ENCODE measurements at places on chromosomes 1 and 21.

GRCh38 chr1:204466416-204467405 lies 27.9 kb downstream of the PIK3C2B start:
- DNase-seq: no peak

GRCh38 chr1:168833362-168833761 lies 104.4 kb upstream of the DPT start:
- DNase-seq: no peak

GRCh38 chr1:75771978-75772377 lies 14.1 kb upstream of the RABGGTB start:
- DNase-seq: no peak

GRCh38 chr1:196960854-196961253 lies 16.5 kb upstream of the CFHR5 start:
- no peak for DNase-seq

DNA sequence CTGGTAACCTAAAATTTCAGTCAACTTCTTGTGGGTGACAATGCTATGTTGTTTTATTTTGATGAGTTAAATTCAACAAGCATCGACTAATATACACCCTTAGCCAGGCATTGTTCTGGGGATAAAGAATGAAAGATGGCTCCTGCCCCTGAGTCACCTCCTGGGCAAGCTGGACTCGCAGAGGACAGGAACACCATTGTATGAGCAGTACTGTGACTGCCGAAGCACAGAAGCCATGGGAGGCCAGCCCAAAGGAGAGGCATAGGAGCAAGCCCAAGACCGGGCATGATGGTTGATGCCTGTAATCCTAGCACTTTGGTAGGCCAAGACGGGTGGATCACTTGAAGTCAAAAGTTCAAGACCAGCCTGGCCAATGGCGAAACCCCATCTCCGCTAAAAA lies 555.2 kb downstream of the OMA1 start:
- DNase-seq: no peak

Measured in left renal cortex interstitium (tissue), 4 donors.